ENCODE measurements at places on chromosomes 11 and 22. TPM values are rescaled to one million over a fixed set of nuclear protein-coding genes. Genes with fewer than 3 reads are reported as not detected.

SCARF2 gene
- 23.9 TPM for total RNA-seq

MPPED1 gene
- not detected for total RNA-seq

CCS gene
- 43.3 TPM for total RNA-seq

DNA sequence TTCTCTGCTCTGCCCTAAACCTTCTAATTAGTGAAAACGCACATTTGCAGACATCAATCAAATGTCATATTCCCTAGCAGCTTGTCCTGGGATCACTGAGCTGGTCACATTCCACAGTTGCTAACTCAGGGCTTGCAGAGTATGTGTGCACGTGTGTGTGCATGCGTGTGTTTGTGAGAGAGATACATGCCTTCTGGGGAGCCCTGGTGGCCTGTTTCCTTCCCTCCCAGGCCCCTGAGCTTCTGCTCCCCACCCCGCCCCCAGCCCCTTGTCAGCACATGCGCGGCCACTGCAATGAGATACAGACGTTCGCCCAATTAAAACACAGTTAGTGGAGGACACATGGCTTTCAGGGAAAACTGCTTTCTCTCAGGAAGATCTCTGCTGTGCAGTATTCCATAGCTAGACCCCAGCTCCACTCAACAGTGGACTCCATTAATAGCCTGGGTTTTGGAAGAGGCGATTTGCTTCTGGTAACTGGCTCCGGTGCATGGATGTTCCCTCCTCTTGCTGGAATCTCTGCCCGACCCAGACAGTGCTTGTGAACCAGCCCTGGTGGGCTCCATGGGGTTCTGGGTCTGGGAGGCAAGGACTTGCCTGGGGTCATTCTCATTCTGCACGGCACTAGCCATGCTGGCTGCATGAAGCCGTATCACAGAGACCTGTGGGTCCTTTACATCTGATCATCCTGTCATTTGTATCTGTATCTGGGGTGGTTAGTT is 17.7 kb downstream of the LRP5 start:
- no peak overlapping the region for H3K27ac ChIP-seq
- no peaks in the 10 kb centered on the region for H3K4me1 ChIP-seq
- DNase-seq = peak; percentile 17
- no peaks in the 10 kb centered on the region for H3K36me3 ChIP-seq
- no peak overlapping the region for H3K4me3 ChIP-seq
- no peaks in the 10 kb centered on the region for H3K27me3 ChIP-seq

GGTLC3 gene
- not detected for total RNA-seq
